ENCODE measurements at places on chromosomes 7 and 10.

- no peak for DNase-seq
- peak overlapping the region; percentile 80 for H3K27ac ChIP-seq
- no peaks in the 10 kb centered on the region for H3K36me3 ChIP-seq
- H3K27me3 ChIP-seq = no peaks in the 10 kb centered on the region
- H3K4me1 ChIP-seq = peaks cover 38% of the 10 kb centered on the region
Observed at GRCh38 chr10:84493361-84493760, 165.0 kb downstream of the CCSER2 start.

DNA sequence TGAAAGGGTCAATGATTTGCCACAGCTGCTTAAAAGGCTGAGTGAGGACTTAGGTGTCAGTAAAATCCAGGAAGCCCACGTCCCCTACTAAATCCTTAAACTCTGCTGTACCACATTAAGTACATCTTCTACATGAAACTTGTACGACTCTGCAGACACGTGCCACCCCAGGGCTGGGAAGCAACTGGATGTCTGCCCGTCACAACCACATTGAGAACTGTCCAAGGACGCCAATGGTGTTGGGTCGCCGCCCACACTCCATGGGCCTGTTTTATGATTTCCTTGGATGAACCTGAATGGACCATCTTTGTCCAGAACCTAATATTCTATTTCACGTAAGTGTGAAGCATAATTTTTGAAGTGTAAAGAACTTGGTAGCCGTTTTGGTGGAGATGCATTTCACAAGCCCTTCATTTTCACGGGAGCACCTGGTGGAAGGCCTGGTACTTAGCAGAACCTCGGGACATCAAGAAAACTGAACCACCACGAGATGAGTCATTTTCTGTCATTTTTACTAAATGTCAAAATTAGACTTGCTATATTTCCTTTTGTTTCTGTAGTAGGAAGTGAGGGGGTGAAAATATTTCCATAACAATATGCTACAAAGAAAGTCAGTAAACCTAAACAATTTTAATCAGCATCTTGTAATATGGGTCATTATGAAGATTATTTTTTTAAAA is 134.9 kb downstream of the SFMBT2 start:
- no peaks in the 10 kb centered on the region for H3K4me1 ChIP-seq
- no peaks in the 10 kb centered on the region for H3K36me3 ChIP-seq
- DNase-seq = no peak

DNA sequence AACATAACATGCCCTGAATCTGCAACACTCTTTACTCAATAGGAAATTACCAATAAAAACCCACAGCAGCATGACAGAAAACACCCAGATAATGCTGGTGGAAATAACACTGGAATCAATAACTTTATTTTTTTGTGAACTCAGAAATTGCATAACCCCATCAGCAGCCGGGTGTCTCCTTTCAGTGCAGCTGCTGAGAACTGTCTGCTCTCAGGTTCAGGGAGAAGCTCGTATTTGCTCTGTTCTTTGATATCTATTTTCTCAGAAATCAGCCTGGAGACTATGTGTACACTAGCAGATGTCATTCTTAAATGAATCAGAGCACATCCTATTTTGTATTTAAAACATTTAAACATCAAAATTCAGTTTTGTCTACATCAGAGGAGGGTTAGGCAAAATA is 506.0 kb downstream of the POM121L12 start:
- no peaks in the 10 kb centered on the region for H3K4me1 ChIP-seq
- H3K27me3 ChIP-seq = peaks cover 34% of the 10 kb centered on the region
- H3K27ac ChIP-seq = no peak overlapping the region
- no peak overlapping the region for H3K4me3 ChIP-seq
- DNase-seq = no peak
- no peaks in the 10 kb centered on the region for H3K36me3 ChIP-seq

GRCh38 chr10:29788113-29788512 is 153.3 kb upstream of the SVIL start:
- H3K4me3 ChIP-seq = no peak overlapping the region
- no peak overlapping the region for H3K27ac ChIP-seq
- no peak for DNase-seq
- H3K4me1 ChIP-seq = peaks cover 10% of the 10 kb centered on the region
- no peaks in the 10 kb centered on the region for H3K27me3 ChIP-seq

DNA sequence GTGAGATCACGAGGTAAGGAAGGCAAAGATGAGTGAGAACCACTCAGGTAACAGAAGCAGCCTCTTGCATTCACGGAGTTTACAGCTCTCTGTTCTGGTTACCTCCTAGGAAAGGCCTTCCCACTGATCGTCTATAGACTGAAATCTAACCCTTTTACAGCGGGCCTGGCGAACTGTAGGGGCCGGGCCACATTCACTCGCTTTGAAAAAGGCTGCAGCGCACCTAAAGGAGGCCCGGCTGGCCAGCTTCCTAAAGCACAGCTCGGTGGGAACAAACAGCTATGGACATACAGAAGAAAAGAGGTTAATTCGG is 565 bp downstream of the ATP5MK start:
- DNase-seq = no peak
- peak overlapping the region; percentile 85 for H3K4me3 ChIP-seq
- H3K36me3 ChIP-seq = peaks cover 76% of the 10 kb centered on the region
- peaks cover 28% of the 10 kb centered on the region for H3K4me1 ChIP-seq
- no peaks in the 10 kb centered on the region for H3K27me3 ChIP-seq
- peak overlapping the region; percentile 42 for H3K27ac ChIP-seq

- no peak for DNase-seq
- peak overlapping the region; percentile 81 for H3K27ac ChIP-seq
- no peak overlapping the region for H3K4me3 ChIP-seq
- no peaks in the 10 kb centered on the region for H3K36me3 ChIP-seq
- peaks cover 18% of the 10 kb centered on the region for H3K4me1 ChIP-seq
Observed at GRCh38 chr7:36795451-36796021, 71.2 kb upstream of the AOAH start.

DNA sequence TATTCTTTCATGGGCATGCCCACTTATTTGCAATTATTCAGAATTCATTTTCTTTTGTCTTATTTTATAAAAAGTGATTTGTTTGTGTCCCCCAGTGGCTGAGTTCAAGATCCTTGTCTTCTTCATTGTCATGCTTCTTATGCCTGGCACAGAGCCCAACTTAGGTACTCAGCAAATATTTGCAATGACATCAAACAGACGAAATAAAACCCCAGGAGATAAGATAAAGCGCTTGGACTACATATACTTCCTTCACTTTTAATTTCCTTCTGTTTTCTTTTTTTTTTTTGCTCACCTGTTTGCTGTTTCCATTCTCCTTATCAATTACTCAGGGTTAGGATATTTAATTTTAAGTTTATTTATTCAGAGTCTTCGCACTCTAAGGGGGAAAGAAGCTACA is 225.0 kb downstream of the SDHAF3 start:
- no peaks in the 10 kb centered on the region for H3K36me3 ChIP-seq
- H3K4me3 ChIP-seq = no peak overlapping the region
- H3K4me1 ChIP-seq = no peaks in the 10 kb centered on the region
- H3K27me3 ChIP-seq = no peaks in the 10 kb centered on the region
- no peak for DNase-seq

DNA sequence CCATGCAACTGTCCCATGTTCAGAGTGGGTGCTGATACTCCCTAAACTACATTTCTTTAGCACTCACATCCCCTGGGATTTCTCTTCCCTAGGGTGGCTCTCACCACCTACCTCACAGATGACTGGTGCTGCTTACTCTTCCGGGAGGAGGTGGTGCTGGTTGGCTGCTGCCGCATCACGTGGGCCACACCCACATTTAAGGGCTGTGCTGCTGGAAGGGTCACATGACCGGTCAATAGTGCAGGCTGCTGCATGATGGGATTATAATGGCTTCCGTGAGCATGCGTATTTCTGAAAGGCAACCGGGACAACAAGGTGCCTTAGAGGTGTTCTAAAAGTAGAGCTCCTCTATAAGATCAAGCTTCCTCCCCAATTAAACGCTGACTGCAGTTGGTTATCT is 76.8 kb downstream of the CLEC2L start:
- H3K36me3 ChIP-seq = peaks cover 78% of the 10 kb centered on the region
- H3K27me3 ChIP-seq = no peaks in the 10 kb centered on the region
- H3K4me1 ChIP-seq = no peaks in the 10 kb centered on the region
- no peak overlapping the region for H3K27ac ChIP-seq
- H3K4me3 ChIP-seq = no peak overlapping the region

DNA sequence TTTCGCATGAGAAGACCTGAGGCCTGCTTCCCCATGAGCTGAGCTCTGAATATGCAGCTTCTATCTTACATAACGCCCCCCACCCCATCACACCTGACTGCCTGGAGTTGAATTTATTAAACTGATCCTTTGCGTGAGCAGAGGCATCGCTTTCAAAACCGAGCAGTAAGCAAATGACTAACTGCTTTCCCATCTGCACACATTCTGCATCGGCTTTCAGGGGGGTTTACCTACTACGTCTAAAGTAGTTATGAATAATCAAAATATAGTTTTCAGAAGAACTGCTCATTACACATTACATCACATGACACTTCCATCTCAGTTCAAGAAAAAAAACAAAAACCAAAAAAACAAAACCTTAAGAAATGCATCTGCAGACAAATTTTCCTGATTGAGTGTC is 54.7 kb upstream of the EGR2 start:
- no peak for DNase-seq
- no peaks in the 10 kb centered on the region for H3K27me3 ChIP-seq
- H3K27ac ChIP-seq = no peak overlapping the region
- no peak overlapping the region for H3K4me3 ChIP-seq

GRCh38 chr7:150947761-150948651 is 30.1 kb downstream of the KCNH2 start:
- no peaks in the 10 kb centered on the region for H3K27me3 ChIP-seq
- H3K36me3 ChIP-seq = no peaks in the 10 kb centered on the region
- peaks cover 17% of the 10 kb centered on the region for H3K4me1 ChIP-seq
- no peak overlapping the region for H3K4me3 ChIP-seq
- H3K27ac ChIP-seq = no peak overlapping the region

GRCh38 chr10:32961895-32962369 is 3.9 kb upstream of the ITGB1 start:
- H3K36me3 ChIP-seq = peaks cover 4% of the 10 kb centered on the region
- no peak for DNase-seq
- no peak overlapping the region for H3K4me3 ChIP-seq
- no peaks in the 10 kb centered on the region for H3K27me3 ChIP-seq
- H3K4me1 ChIP-seq = peaks cover 32% of the 10 kb centered on the region

GRCh38 chr7:6392712-6393666 is 54.8 kb downstream of the DAGLB start:
- no peaks in the 10 kb centered on the region for H3K27me3 ChIP-seq
- H3K27ac ChIP-seq = peak overlapping the region; percentile 80
- peaks cover 64% of the 10 kb centered on the region for H3K36me3 ChIP-seq

GRCh38 chr10:70515035-70515667 is 36.6 kb downstream of the PALD1 start:
- no peaks in the 10 kb centered on the region for H3K27me3 ChIP-seq
- H3K27ac ChIP-seq = no peak overlapping the region

GRCh38 chr7:92836489-92836999 is at the start of gene CDK6:
Gene CDK6 (minus strand): TSS chr7:92836573. CDS start chr7:92833323, 3,250 bp downstream.
- H3K27me3 ChIP-seq = no peaks in the 10 kb centered on the region
- H3K4me1 ChIP-seq = peaks cover 33% of the 10 kb centered on the region
- peaks cover 13% of the 10 kb centered on the region for H3K36me3 ChIP-seq
- H3K4me3 ChIP-seq = peak within 1 kb of the TSS; percentile 85
- H3K27ac ChIP-seq = peak within 1 kb of the TSS; percentile 90

DNA sequence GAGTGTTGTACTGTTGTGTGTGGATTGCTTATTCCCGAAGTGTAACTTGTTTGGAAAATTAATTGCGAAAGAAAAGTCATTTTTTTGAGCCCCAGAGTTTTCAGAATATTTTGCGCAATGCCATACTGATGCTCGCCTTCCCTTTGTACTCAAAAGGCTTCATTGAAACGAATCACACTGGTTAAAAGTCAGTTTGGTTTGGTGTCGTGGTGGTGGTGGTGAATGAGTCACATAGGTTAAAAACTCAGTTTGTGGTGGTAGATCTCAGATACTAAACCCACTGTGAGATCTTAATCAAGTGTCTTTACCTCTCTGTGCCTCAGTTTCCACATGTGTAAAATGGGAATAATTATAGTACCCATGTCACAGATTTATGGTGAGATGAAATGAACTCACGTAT is 61.1 kb upstream of the IL6 start:
- DNase-seq = no peak
- H3K36me3 ChIP-seq = no peaks in the 10 kb centered on the region
- peaks cover 41% of the 10 kb centered on the region for H3K4me1 ChIP-seq
- no peak overlapping the region for H3K4me3 ChIP-seq
- peak overlapping the region; percentile 87 for H3K27ac ChIP-seq

GRCh38 chr7:157904866-157905570 is 568.2 kb downstream of the DNAJB6 start:
- no peak for DNase-seq
- H3K36me3 ChIP-seq = no peaks in the 10 kb centered on the region
- no peaks in the 10 kb centered on the region for H3K27me3 ChIP-seq
- H3K4me3 ChIP-seq = no peak overlapping the region
- no peak overlapping the region for H3K27ac ChIP-seq
- no peaks in the 10 kb centered on the region for H3K4me1 ChIP-seq

DNA sequence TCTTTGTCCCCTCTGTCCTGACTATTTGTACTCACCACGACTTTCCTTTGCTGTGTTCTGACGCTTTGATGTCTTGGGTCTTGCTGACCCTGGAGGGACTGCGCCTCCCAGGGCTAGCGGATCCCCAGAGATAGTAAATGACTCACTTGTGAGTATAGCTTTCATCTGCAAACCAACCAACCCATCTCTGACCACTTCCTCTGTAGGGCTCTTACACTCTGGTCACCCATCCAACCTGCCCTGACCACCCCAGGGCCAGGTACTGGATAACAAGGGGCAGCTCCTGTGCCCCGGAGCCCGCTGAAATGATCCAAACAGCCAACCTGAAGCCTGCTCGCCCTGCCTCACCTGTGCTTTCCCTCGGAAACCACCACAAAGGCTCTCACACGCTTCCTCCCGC is 125.2 kb upstream of the CARD11 start:
- DNase-seq = no peak
- no peak overlapping the region for H3K27ac ChIP-seq
- no peaks in the 10 kb centered on the region for H3K4me1 ChIP-seq
- H3K27me3 ChIP-seq = no peaks in the 10 kb centered on the region
- H3K4me3 ChIP-seq = no peak overlapping the region
- no peaks in the 10 kb centered on the region for H3K36me3 ChIP-seq

GRCh38 chr10:110425684-110426293 is 71.9 kb upstream of the DUSP5 start:
- no peak for DNase-seq
- no peaks in the 10 kb centered on the region for H3K36me3 ChIP-seq
- no peaks in the 10 kb centered on the region for H3K27me3 ChIP-seq
- H3K27ac ChIP-seq = no peak overlapping the region
- no peaks in the 10 kb centered on the region for H3K4me1 ChIP-seq

- H3K36me3 ChIP-seq = peaks cover 3% of the 10 kb centered on the region
- H3K27ac ChIP-seq = no peak overlapping the region
- no peaks in the 10 kb centered on the region for H3K4me1 ChIP-seq
- no peak overlapping the region for H3K4me3 ChIP-seq
- DNase-seq = no peak
Observed at GRCh38 chr7:93316730-93317129, 84.6 kb downstream of the VPS50 start.

- no peak overlapping the region for H3K4me3 ChIP-seq
- H3K36me3 ChIP-seq = no peaks in the 10 kb centered on the region
- no peak for DNase-seq
- H3K27ac ChIP-seq = no peak overlapping the region
- H3K27me3 ChIP-seq = no peaks in the 10 kb centered on the region
Observed at GRCh38 chr7:113093561-113093960, 6.9 kb upstream of the GPR85 start.

- H3K4me1 ChIP-seq = no peaks in the 10 kb centered on the region
- no peaks in the 10 kb centered on the region for H3K36me3 ChIP-seq
- no peak for DNase-seq
- no peak overlapping the region for H3K4me3 ChIP-seq
Observed at GRCh38 chr10:98262571-98262970, 5.4 kb downstream of the LOXL4 start.

GRCh38 chr10:130470973-130471372 is 334.8 kb downstream of the GLRX3 start:
- no peak for DNase-seq
- H3K4me1 ChIP-seq = no peaks in the 10 kb centered on the region
- no peaks in the 10 kb centered on the region for H3K36me3 ChIP-seq

- no peak overlapping the region for H3K27ac ChIP-seq
- H3K4me1 ChIP-seq = peaks cover 15% of the 10 kb centered on the region
Observed at GRCh38 chr7:47371733-47372368, 210.1 kb downstream of the TNS3 start.

All from RWPE2 (cell line).